Tibial artery (tissue), 4 donors: ENCODE measurements at places on chromosomes 6 and 20.

GRCh38 chr6:6918216-6918983 is 189.4 kb upstream of the RREB1 start:
- H3K36me3 ChIP-seq = no peaks in the 10 kb centered on the region
- DNase-seq = no peak
- H3K27me3 ChIP-seq = no peaks in the 10 kb centered on the region
- H3K4me3 ChIP-seq = no peak overlapping the region
- peaks cover 14% of the 10 kb centered on the region for H3K4me1 ChIP-seq
- H3K27ac ChIP-seq = no peak overlapping the region

GRCh38 chr20:63354636-63355350 is 6.4 kb downstream of the CHRNA4 start:
- H3K27ac ChIP-seq = no peak overlapping the region
- H3K4me1 ChIP-seq = no peaks in the 10 kb centered on the region
- H3K27me3 ChIP-seq = no peaks in the 10 kb centered on the region
- DNase-seq = no peak
- no peaks in the 10 kb centered on the region for H3K36me3 ChIP-seq

DNA sequence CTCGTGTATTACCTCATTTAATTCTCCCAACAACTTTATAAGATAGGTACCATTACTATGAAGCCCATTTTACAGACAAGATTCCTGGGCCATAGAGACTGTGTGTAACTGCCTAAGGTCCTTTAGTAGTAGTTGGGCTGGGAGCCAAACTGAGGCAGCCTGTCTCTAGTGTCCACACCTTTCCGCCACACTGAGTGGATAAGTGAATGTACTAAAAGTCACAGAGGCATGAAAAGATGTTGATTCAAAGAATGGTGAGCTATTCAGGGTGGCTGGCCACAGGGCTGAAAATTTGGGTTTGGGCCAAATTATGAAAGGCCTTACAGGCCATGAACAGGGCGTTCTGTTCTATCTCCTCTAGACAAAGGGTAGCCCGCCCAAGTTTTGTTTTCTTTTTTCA is 11.0 kb downstream of the CD24 start:
- peaks cover 1% of the 10 kb centered on the region for H3K27me3 ChIP-seq
- H3K4me3 ChIP-seq = no peak overlapping the region
- no peaks in the 10 kb centered on the region for H3K36me3 ChIP-seq
- no peak overlapping the region for H3K27ac ChIP-seq
- H3K4me1 ChIP-seq = no peaks in the 10 kb centered on the region
- DNase-seq = no peak

DNA sequence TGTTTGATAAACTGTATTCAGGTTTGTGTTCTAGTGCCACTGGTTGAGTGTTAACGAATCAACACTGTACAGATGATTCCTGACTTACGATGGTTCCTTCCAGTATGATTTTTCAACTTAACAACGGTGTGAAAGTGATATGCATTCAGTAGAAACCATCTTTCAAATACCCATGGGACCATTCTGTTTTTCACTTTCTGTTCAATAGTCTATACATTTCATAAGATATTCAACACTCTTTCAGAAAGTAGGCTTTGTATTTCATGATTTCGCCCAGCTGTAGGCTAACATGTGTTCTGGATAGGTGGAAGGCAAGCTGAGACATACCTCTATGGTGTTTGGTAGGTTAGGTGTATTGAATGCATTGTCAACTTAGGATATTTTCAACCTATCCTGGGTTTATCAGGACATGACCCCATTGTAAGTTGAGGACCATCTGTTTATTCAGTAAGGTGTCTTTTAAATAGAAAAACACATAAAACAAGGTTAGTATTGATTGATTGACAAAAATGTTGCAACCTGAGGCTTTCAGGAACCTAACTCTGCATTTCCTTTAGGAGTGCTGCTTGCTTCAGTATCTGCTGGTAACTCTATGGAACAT is 32.3 kb downstream of the SYNJ2 start:
- no peaks in the 10 kb centered on the region for H3K27me3 ChIP-seq
- no peak for DNase-seq
- peaks cover 11% of the 10 kb centered on the region for H3K4me1 ChIP-seq
- H3K27ac ChIP-seq = no peak overlapping the region
- no peak overlapping the region for H3K4me3 ChIP-seq

DNA sequence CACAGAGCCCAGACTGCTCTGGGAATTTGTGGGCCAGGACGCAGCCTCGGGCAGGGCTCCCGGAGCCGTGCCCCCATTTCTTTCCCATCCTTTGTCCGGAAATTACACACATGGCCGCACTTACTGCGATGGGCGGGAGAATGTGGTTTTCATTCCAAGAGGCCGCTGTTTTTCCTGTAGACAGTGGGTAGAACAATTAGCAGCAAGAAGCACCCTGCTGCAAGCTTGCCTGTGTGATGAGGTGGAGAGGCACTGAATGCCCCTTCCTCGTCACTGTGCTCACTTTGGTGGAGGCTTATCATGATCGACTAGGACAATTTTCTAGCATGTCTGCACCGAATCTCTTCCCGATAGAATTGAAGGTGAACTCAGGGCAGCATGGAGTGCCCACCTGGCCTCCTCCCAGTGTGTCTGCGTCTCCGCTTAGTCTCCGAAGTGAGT is 102.8 kb downstream of the DACT2 start:
- H3K36me3 ChIP-seq = no peaks in the 10 kb centered on the region
- H3K4me1 ChIP-seq = no peaks in the 10 kb centered on the region
- no peaks in the 10 kb centered on the region for H3K27me3 ChIP-seq
- no peak overlapping the region for H3K4me3 ChIP-seq
- H3K27ac ChIP-seq = no peak overlapping the region
